ENCODE measurements at places on chromosomes 13 and 19.

- no peak for DNase-seq
These were observed 22.5 kb downstream of the LTBP4 start for GRCh38 chr19:40623403-40624251.

- no peak for DNase-seq
These were observed 4.4 kb upstream of the STARD13 start for GRCh38 chr13:33289966-33290365.

GRCh38 chr19:472005-472858 lies 11.4 kb upstream of the SHC2 start:
- no peak for DNase-seq

DNA sequence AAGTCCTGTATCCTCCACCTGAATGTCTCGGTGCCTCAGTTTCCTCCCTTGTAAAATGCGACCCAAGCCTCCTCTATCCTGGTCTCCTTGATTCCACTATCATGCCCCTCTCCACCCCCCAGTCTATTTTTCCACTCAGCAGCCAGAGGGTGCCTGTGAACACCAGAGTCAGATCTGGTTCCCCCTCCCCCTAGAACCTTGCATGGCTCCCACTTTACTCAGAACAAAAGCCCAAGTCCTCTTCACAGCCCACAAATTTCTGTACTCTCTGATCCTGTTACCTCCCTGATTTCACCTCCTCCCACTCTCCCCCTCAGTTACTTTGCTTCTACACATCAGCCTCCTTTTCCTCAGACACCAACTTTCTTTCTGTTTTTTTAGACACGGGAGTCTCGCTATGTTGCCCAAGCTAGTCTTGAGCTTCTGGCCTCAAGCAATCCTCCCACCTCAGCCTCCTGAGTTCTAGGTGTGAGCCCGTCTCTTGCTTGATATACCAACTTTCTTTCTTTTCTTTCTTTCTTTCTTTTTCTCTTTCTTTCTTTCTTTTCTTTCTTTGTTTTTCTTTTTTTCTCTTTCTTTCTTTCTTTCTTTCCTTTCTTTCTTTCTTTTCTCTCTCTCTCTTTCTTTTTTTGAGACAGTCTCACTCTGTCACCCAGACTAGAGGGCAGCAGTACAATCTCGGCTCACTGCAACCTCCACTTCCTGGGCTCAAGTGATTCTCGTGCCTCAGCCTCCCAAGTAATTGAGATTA lies 869 bp downstream of the DAND5 start:
- no peak for DNase-seq

GRCh38 chr19:41796901-41797300 lies 514 bp downstream of the CEACAM3 start:
- no peak for DNase-seq

- no peak for DNase-seq
These were observed 756.1 kb downstream of the UQCRFS1 start for GRCh38 chr19:28456708-28457320.

- no peak for DNase-seq
These were observed 51.1 kb downstream of the TNFRSF19 start for GRCh38 chr13:23621316-23621645.

DNA sequence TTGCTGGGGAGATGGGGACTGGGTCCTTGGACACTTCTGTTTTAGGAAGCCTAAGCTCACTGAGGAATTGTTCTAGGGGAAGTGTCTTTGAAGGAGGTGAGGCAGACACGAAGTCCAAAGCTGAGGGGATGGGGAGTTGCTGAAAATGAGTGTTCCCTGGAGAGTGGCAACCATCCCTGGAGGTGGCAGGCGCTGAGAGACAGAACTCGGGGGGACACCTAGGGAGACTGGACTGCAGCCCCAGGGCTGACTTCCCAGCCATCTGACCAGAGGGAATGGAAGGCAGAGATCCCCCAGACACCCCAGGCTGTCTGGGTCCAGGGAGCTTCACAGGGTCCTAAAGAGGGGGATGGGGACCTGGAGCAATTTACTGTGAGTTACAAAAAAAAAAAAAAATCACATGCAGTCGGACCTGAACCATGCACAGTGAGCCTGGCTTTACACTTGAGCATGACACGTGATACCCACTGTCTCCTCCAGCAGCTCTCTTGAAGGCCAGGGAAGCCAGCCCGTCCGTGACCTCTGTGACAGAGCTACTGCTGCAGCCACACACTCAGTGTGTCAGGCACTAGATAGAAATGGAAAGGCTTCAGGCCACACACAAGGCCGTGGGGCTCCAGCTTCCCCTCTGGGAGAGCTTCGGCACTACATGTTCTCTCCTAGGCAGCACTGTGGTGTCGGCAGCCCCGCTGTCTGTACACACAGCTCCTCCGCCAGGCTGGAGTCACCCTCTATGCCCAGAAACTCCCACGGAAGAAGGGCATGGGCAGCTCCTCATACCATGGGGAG lies 77.1 kb upstream of the KCTD15 start:
- no peak for DNase-seq

DNA sequence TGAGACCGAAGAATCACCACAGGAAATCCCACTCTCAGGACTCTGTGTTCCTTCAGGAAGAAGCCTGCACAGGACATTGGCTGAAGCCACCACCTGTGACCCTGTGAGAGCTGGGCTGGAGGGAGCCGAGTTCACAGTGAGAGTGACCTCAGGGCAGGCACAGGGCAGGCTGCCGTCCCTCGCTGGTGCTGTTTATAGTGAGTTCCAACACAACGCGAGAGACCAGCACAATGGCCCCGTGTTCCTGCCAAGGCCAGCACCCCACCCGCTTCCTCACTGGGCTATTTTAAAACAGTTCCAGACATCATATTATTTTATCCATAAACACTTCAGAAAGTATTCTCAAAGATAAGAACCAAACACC lies 18.4 kb upstream of the GAS6 start:
- no peak for DNase-seq

DNA sequence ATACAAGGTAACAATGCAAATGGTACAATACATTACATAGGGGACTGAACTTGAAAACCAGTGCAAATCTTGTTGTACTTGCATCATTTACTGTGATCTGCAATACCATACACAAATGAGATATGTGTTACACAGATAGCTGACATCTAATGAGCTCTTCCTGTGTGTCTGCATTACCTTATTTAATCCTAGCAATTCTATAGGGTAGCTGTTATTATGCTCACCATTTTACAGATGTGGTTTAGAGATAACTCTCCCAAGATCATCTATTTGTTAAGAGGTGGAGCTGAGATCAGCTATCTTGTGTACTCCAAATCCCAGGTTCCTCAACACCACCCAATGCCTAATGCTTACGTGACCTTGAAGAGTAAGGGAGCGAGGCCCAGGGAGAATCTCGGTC lies 21.4 kb upstream of the SERP2 start:
- no peak for DNase-seq

- peak; percentile 61 for DNase-seq
These were observed 1.7 kb downstream of the IRS2 start for GRCh38 chr13:109784590-109785140.

GRCh38 chr13:113309473-113309872 lies 12.4 kb downstream of the LAMP1 start:
- no peak for DNase-seq

DNA sequence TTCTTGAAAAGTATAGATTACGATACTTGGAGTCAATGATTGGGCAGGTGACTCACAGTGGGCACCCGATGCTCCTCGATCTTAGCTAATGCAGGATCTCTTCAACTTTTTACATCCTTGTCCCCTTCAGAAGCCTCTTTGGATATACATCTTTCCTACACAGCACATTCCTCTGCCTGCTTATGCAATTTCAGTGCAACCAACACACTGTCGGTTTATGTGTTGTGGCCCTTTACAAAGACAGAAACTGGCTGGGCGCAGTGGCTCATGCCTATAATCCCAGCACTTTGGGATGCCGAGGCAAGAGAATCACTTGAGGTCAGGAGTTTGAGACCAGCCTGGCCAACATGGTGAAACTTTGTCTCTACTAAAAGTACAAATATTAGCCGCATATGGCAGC lies 2.6 kb downstream of the GPR42 start:
- DNase-seq, result no peak

DNA sequence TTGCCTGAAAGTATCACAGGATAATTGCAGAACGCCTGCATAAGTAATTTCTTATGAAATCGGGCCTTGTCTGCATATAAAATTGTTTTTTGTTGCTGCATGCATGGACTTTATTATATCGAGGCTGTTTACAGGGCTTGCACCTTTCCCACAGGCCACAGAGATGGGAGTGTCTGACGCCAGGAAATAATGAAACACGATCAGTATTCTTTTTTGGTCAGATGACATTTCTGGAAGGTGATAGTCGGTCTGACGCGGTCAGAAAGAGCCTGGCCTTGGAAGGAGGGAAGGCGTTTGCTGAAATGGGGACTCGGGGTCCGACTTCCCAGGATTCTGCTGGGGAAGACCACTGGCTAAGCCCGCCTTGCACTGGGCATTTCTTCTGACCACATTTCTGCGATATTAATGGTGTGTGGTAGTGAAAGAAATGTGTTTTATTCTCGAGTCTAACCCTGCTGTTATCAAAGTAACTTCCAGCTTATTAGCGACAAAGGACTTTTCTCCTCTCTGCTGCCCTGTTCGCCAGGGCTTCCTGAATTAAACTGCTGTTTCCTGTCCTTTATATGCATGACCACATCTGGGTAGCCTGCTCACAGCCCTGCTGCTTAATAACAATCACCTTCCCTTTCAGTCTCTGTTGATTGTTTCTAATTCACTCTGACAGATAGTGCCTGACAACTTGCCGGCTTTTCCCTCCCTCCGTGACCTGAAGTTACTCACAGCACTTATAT lies 11.6 kb upstream of the ZNF536 start:
- no peak for DNase-seq

DNA sequence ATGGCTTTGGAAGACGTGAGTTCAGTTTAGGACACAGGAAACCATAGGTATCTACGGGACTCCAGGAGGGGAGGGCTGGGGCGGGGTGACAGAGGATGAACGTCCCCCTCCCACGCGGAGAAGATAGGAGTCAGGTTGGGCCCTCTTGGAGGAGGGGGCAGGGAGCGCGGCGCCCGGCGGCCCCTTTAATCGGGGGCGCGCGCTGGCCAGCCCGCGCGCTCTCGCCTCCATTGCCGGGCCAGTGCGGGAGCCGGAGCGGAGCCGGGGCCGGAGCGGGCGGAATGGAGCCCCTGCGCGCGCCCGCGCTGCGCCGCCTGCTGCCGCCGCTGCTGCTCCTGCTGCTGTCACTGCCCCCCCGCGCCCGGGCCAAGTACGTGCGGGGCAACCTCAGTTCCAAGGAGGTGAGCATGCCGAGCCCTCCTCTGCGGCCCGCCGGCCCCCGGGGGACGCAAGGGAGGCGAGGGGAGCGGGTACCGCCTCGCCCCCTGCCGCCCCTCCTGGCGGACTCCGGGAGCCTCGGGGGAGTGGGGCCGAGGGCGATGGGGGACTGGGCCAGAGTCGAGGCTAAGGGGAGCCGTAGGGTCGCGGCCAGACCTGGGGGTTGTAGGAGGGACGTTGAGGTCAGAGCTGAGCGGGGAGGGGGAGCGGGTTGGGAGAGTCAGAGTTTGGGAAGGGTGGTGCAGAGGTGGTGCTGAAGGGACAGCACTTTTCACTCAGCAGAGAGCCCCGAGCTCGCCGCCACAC lies at the start of gene TMEM145:
TSS of gene TMEM145 (plus strand) at position 214 of the 744 bp plus-strand sequence. CDS start at position 282, 68 bp downstream.
- DNase-seq, result peak; percentile 81

DNA sequence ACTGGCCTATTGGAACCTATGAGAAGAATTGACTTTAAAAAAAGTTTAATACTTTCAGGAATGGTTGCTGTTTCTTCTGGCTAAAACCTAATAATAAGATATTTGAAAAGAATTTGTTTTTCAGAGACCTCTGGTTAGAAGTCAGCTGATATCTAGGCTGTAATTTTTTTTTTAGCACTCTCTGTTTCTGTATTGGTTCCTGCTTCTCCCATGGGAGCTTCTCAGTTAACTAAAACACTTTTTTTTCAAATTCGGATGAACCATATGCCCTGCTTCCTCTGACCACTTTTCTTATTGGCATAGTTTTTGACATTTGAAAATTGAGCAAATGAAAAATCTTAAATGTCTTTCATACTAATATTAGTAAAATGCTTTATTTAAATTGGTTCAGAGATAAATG lies 163.5 kb upstream of the SLC10A2 start:
- no peak for DNase-seq

DNA sequence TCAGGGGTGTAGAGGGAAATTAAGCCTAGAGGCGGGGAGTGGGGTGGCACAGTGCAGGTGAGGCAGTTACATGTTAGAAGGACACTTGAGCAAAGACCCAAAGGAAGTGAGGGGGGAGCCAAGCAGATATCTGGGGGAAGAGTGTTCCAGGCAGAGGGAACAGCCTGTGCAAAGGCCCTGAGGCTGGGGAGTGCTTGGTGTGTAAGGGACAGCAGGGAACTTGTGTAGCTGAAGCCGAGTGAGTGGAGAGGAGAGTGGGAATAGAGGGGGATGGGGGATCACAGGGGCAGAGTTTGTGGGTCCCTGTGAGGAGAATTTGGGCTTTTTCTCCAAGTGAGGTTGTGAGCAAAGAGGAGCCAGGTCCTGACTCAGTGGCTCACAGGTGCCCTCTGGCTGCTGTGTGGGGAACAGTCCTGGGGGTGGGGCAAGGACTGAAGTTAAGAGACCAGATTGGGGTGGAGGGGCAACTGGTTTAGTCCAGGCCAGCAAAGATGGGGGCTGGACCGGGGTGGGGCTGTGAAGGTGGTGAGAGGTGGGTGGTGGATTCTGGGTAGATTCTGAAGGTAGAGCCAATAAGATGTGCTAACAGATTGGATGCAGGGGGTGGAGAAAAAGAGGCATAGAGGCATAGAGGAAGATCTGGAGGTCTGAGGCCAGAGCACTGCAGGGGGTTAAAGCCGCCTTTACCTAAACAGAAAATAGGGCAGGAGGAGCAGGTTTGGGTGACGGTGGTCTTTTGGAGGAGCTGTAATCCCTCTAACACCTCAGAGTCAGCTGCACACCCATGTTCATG lies 75.3 kb downstream of the CACNA1A start:
- peak; percentile 46 for DNase-seq

DNA sequence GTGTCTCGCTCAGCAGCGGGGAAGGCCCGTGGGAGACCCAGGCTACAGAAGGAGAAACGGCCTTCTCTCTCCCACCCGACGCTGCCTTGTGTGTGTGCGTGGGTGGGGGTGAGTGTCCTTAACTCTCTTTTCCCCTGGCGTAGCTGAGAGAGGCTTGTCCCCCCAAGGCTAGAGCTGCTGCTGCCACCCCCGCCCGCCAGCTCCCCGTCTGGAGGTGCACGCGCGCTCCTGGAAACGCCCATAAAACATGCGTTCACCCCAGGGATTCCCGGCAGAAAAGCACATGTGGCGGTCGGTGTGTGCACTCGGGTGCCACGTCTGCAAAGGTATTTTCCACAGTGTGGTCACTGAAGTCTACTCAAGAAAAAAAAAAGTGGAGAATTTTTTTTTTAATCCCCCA lies 36.1 kb downstream of the GADD45B start:
- no peak for DNase-seq

DNA sequence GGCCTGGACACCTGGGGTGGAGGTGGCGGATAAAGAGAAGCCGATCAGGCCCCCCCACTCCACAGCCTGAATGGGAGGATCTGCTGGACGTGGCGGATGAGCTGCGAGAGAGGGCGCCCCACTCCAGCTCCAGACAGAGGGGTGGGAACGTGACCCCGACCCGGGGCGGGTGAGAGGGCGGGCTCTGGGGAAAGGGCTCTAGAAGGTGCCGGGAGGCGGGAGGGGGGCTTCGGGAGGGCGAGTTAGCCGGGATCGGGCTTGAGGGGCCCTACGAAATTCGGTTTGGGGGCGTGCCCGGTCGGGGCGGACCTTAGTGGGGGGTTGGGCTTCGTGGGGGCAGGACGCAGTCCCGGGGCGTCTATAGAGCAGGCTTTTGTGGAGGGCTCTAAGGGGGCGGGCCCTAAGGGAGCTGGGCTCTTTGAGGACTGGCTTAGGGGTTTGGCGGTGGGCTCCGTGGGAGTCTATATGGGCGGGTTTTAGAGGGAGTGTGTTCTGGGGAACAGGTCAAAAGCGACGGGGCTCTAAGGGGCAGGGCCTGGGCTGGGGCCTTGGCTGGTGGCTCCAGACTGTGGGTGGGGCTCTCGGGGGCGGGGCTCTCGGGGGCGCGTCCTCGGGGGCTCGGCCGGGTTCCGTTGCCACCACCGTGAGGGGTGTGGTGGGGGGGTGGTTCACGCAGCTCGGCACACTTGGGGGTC lies 4.1 kb upstream of the NANOS3 start:
- peak; percentile 75 for DNase-seq
